ENCODE measurements at places on chromosomes 1 and 21.

GRCh38 chr1:36304970-36305914, 926 bp upstream of the SH3D21 start:
- H3K4me3 ChIP-seq: peak overlapping the region; percentile 91
- no peaks in the 10 kb centered on the region for H3K27me3 ChIP-seq
- H3K36me3 ChIP-seq: peaks cover 40% of the 10 kb centered on the region

DNA sequence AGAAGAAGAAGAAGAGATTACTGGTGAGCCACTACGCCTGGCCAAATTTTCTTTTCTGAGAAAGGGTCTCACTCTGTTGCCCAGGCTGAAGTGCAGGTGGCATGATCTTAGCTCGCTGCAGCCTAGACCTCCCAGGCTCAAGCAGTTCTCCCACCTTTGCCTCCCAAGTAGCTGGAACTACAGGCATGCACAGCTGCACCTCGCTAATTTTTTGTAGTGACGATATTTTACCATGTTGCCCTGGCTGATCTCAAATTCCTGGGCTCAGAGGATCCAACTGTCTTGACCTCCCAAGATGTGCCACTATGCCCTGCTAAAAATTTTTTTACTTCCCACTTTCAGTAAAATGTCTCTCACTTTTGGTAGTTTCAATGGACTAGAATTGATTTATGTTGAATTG, 24.4 kb downstream of the TMEM200B start:
- no peak overlapping the region for H3K27ac ChIP-seq
- H3K36me3 ChIP-seq: peaks cover 54% of the 10 kb centered on the region
- no peaks in the 10 kb centered on the region for H3K27me3 ChIP-seq
- no peak overlapping the region for H3K4me3 ChIP-seq
- no peak for DNase-seq
- peaks cover 7% of the 10 kb centered on the region for H3K4me1 ChIP-seq

- H3K27ac ChIP-seq: no peak overlapping the region
- H3K4me3 ChIP-seq: peak overlapping the region; percentile 73
- peaks cover 4% of the 10 kb centered on the region for H3K36me3 ChIP-seq
- no peaks in the 10 kb centered on the region for H3K4me1 ChIP-seq
- DNase-seq: no peak
These were observed 522 bp downstream of the DISP3 start for GRCh38 chr1:11479375-11479979.

DNA sequence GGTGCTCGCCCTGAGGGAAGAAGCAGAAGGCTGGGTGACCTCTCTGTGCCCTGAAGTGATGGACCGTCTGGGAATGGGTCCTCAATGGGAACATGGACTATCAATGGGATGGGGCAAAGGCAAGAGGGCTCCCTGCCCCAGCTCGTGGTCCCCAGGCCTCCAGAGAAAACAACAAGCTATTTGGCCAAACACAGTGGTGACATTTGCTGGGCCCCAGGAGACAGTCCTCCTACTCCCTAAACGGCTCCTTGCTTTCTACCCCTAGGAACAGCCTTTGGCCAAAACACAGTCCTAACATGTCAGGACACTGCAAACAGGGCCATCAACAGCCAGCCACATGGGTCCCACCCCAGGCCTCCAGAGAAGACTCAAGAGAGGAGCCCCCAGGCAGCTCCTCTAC, 102.8 kb downstream of the RAVER2 start:
- DNase-seq: no peak
- peaks cover 18% of the 10 kb centered on the region for H3K4me1 ChIP-seq
- H3K4me3 ChIP-seq: no peak overlapping the region
- no peak overlapping the region for H3K27ac ChIP-seq

GRCh38 chr1:94039514-94039870, 81.5 kb downstream of the ABCA4 start:
- peaks cover 58% of the 10 kb centered on the region for H3K27me3 ChIP-seq
- H3K4me1 ChIP-seq: peaks cover 12% of the 10 kb centered on the region
- no peak overlapping the region for H3K4me3 ChIP-seq
- H3K27ac ChIP-seq: no peak overlapping the region
- H3K36me3 ChIP-seq: peaks cover 2% of the 10 kb centered on the region
- DNase-seq: peak; percentile 22

DNA sequence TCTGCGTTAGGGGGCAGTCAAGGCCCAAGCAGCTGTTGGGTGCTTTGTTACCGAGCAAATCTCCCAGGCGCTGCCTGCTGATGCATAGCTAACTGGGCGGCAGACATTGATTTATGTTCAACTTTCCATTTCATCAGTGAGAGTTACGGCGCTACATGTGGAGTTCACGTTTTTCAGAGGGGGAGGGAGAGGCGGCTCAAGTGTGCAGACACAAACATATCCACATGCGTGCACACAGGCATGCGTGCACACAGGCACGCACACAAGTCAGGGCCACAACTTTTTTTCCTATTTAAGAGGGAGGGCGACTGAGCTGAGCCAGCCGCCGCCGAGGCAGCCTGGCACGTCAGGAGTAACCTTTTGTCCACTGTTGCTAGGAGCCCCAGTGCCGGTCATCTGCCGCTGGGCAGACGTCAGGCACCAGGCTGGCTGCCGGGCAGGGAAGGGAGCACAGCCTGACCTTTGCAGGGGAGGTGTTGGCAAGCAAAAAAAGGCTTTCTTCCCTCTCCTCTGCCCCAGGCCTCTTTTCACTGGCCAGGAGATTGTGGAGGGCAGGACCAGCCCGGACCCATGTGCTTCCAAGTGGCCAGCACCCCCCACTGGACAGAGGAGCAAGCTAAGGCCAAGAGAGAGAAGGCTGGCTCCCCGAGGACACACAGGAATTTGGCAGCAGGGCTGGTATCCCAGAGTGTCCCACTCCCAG, 73.3 kb downstream of the MRPL37 start:
- H3K36me3 ChIP-seq: peaks cover 7% of the 10 kb centered on the region
- no peak overlapping the region for H3K27ac ChIP-seq
- no peak overlapping the region for H3K4me3 ChIP-seq
- peaks cover 58% of the 10 kb centered on the region for H3K4me1 ChIP-seq
- H3K27me3 ChIP-seq: no peaks in the 10 kb centered on the region
- DNase-seq: no peak

- H3K4me3 ChIP-seq: no peak overlapping the region
- no peaks in the 10 kb centered on the region for H3K36me3 ChIP-seq
- no peaks in the 10 kb centered on the region for H3K4me1 ChIP-seq
- no peak overlapping the region for H3K27ac ChIP-seq
- DNase-seq: no peak
These were observed 35.4 kb upstream of the FGGY start for GRCh38 chr1:59261537-59261936.

DNA sequence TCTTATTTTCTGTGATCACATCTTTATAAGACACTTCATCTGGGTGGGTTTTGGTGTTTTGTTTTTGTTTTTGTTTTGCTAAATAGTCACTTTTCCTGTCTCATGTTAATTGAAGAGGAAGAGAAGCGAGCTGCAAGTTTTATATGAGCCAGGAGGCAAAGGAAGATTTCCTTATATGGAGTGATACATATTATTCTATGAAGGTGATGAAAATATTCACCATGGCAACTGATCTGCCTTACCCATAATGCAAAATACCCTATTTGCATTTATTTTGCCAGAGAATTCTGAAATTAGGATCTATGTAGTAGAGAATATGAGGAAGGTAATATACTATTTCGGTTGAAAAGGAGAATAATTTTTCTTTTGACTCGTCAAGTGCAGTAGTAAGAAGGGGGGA, 13.9 kb downstream of the CXADR start:
- peaks cover 6% of the 10 kb centered on the region for H3K27me3 ChIP-seq
- H3K27ac ChIP-seq: no peak overlapping the region
- DNase-seq: no peak
- no peaks in the 10 kb centered on the region for H3K36me3 ChIP-seq

DNA sequence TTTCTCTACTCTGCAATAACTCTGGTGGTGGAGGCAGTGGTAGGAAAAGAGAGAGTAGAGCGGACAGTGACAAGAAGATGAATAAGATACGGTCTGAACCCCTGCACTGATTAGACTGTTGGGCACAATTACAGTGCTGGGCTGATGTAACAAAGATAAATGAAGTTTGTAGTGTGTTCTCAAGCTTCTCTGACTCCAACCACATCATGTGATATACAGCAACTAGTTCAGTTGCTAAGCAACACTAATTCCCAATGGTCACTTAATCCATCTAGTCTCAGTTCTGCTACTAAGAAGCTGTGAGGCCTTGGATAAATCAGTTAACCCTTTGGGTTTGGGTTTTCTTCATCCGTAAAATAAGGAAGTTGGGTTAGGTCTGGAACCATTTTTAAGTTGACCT, 17.3 kb downstream of the DDR2 start:
- DNase-seq: no peak
- H3K27me3 ChIP-seq: peaks cover 57% of the 10 kb centered on the region
- no peaks in the 10 kb centered on the region for H3K4me1 ChIP-seq
- H3K4me3 ChIP-seq: no peak overlapping the region

DNA sequence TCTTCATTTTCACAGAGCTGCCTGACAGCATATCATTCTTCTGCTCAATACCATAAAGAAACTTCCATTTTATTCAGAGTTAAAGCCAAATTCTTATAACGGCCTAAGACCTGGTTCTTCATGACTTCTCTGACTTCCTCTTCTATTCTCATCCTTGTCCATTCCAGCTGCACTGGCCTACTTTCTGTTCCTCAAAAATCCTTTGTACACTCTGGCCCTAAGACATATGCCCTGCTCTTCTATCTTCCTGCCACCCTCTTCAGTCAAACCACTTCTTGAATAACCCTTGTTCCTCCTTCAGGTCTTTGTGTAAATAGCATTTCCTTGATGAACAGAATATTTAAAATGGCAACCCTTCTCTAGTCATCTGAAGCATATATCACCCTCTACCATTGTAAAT, 1338.7 kb upstream of the ADGRL2 start:
- no peaks in the 10 kb centered on the region for H3K36me3 ChIP-seq
- no peaks in the 10 kb centered on the region for H3K4me1 ChIP-seq
- no peak overlapping the region for H3K27ac ChIP-seq
- no peaks in the 10 kb centered on the region for H3K27me3 ChIP-seq

DNA sequence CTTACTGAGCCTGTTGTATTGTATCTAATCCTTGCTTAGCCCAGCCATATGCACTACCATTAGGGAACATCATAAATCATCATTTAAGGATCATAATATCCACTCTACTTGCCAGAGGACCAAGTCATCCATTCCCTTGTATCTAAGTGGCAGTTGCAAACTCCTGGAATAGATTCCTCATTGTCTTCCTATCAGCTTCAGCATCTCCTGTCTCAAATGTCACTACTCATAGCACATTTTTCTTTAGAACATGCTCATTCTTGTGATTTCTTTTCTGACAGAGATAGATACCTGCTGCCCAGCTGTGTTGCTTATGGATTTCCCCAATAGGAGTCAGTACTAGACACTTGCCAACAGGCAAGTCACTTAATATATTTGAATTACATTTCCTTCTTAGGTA, 84.3 kb downstream of the OLFML3 start:
- H3K27me3 ChIP-seq: no peaks in the 10 kb centered on the region
- no peaks in the 10 kb centered on the region for H3K36me3 ChIP-seq
- no peak for DNase-seq

DNA sequence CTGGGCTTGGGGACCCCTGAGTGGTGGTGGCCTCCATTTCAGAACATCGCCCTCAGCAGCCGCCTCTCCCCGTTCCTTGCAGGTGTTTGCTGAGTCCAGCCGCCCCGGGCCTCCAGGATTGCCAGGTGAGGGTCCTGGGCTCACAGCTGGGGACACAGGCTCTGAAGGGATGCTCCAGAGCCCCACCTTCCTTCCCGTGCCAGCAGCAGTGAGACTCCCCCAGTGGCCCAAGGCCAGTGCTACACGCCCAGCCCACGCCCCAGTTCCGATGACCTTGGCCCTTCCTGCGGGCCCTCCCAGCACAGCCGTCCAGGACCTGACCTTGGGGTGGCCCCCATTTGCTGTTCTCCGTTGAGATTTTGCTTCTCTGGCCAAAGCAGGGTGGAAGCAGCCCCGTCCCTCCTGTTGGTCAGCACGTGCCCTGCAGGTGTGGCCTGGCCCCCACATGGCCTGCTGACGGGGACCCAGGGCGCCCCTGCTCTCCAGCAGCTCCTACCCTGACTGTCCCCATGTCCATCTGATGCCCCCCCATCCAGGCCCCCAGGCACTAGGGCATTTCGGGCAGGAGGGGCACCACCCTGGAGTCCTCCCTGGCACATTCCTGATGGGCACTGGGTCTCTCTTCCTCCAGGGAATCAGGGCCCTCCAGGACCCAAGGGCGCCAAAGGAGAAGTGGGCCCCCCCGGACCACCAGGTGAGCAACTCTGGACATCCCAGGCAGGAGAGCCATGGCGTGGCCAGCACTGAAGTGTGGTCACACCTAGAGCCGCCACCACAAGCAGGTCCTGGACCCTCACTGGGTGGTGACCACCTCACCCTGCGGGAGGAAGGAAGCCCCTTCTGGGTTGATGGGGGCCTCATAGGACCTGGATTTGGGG, 45.0 kb downstream of the SLC19A1 start:
- H3K4me3 ChIP-seq: no peak overlapping the region
- no peaks in the 10 kb centered on the region for H3K4me1 ChIP-seq
- no peak for DNase-seq
- H3K36me3 ChIP-seq: no peaks in the 10 kb centered on the region

GRCh38 chr1:210446479-210446878, 117.8 kb downstream of the HHAT start:
- peak overlapping the region; percentile 52 for H3K27ac ChIP-seq
- H3K4me3 ChIP-seq: no peak overlapping the region
- H3K27me3 ChIP-seq: no peaks in the 10 kb centered on the region

- H3K27ac ChIP-seq: no peak overlapping the region
- H3K27me3 ChIP-seq: peaks cover 24% of the 10 kb centered on the region
- no peaks in the 10 kb centered on the region for H3K36me3 ChIP-seq
- H3K4me1 ChIP-seq: no peaks in the 10 kb centered on the region
These were observed 27.5 kb upstream of the KDM4A start for GRCh38 chr1:43622471-43622870.

- no peak overlapping the region for H3K4me3 ChIP-seq
- H3K27ac ChIP-seq: no peak overlapping the region
- peaks cover 24% of the 10 kb centered on the region for H3K27me3 ChIP-seq
- no peaks in the 10 kb centered on the region for H3K36me3 ChIP-seq
- no peaks in the 10 kb centered on the region for H3K4me1 ChIP-seq
- no peak for DNase-seq
These were observed 300.8 kb downstream of the HHIPL2 start for GRCh38 chr1:222247081-222247480.

DNA sequence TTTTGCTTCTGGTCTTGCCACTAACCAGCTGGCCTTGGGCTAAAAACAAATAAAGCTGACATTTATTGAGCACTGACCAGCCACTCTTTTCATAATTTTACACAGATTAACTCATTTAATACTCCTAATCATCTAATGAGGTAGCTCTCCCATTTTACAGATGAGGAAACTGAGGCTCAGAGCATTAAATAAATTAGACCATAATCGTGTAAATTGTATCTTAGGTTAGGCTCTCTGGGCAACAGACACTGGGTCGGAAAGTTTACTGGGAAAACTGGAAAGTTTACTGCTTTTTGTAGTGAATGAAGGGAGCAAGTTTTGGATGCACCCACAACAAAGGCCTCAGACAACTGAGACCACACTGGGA, 7.3 kb downstream of the BMP8B start:
- H3K36me3 ChIP-seq: no peaks in the 10 kb centered on the region
- no peak for DNase-seq
- peaks cover 2% of the 10 kb centered on the region for H3K4me1 ChIP-seq
- H3K27ac ChIP-seq: no peak overlapping the region
- H3K27me3 ChIP-seq: no peaks in the 10 kb centered on the region

GRCh38 chr21:46163380-46163779, 8.0 kb upstream of the FTCD start:
- peaks cover 3% of the 10 kb centered on the region for H3K36me3 ChIP-seq
- H3K27me3 ChIP-seq: no peaks in the 10 kb centered on the region
- no peak overlapping the region for H3K4me3 ChIP-seq
- H3K27ac ChIP-seq: no peak overlapping the region
- H3K4me1 ChIP-seq: no peaks in the 10 kb centered on the region
- DNase-seq: no peak
